AG04450 (cell line): ENCODE measurements at places on chromosomes 5 and 9.
A peak's percentile ranks its signal among the peaks of the same experiment; 100 is the strongest.

GRCh38 chr9:12954441-12954840 is 179.6 kb downstream of the LURAP1L start:
- no peak for DNase-seq

GRCh38 chr9:115957585-115957984 is 196.0 kb upstream of the PAPPA start:
- peak; percentile 34 for DNase-seq

- no peak for DNase-seq
These were observed 55.8 kb downstream of the PTTG1 start for GRCh38 chr5:160477266-160477970.

DNA sequence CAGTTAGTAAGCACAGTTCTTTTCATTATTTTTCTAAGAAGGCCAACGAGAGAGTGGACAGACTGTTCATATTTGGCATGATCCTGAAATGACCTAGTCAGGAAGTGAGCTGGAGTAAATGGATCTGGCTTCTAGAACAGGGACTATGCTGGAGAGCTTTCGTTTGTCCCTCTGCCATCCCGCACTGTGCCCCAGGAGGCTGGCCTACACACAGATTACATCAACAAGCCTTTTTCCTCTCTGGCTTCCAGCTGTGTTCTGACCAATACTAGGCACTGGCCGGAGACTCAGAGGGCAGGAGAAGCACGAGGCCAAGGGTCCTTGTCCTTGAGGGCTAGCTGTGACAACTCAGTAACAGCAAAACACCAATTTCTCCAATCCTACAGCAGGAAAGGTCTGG is 127.8 kb downstream of the MED27 start:
- no peak for DNase-seq

DNA sequence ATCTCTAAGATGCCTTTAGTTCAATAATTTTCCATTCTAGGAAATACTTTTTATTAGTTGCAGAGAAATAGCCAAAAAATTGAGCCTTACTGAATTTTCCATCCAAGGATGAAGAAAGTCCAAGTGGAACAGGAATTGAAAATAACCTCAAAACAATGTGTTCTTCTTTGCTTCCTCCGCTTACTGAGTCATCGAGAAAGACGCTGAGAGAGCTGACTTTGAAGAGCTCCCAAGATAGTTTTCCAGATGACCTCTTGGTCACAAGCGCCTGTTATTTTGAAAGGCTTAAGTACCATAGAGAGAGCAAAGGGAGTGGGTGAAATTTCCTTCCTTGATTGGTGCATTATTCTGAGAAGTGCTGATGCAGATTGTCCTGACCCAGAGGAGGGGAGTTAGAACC is 253.5 kb upstream of the ATP10B start:
- no peak for DNase-seq

DNA sequence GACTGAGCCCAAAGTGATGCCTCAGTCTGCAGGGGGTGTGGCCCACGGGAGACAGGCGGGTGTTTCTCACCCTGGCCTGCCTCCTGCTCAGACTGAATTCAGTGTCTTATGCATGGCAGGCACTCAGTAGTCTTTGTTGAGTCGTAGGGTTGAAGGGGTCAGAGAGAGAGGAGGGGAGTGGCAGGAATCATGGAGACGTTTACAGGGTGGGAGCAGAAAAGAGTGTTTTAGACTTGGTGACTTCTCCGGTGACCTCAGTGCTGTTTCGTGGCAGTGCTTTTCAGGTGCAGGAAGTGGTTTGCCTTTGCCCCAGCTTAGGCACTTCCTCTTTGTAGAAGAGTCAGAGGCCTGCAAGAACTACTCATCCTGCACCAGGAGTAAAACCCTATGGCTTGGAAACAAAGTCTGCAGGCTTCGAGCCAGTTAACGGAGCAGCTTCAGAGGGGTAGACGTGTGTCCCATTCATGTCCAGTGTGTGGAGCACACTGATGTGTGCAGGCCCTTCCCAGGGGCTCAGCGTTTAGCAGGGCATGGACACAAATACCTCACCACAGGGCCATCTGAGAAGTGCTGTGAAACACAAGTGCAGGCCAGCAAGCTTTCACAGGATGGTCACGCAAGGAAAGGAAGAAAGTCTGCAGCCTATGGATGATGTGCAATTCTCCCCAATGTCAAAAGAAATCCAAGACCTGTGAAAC is 24.5 kb upstream of the SEMA4D start:
- no peak for DNase-seq

DNA sequence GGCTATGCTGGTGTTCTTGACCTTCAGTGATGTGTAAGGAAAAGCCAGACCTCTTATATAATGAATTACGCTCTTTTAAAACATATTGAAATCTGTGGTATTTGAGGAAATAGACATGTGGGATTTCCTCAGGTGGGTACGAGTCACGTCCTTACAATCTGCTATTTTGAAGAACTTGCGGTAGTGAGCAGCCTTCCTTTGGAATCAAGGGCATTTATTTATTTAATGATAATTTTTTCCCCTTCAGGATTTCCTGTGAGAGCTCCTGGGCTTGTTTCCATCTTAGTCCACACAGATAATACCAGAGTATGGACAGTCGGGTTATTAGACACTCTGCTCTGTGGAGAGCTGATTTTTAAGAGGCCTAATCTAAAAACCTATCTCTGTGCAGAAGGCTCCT is 167.9 kb downstream of the ARHGEF28 start:
- DNase-seq, result no peak

- peak; percentile 80 for DNase-seq
These were observed 65.2 kb downstream of the TRIO start for GRCh38 chr5:14208071-14209021.

DNA sequence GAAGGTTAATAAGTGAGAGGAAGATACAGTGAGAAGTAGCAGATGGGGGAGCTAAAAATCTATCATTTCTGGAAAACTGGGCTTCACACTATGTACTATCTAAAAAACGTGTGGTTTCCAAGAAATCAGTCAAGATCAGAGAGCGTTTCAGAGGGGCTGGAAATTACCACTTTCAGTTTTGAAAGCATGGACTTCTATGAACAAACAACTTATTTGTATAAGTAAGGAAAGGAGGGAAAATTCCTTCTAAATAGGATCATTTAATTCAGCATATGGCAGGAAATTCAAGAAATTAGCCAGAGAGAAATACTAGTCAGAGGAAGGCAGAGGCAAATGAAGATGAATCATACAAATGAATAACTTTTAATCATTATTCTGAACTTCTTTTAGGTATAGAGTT is 11.3 kb downstream of the TNC start:
- no peak for DNase-seq

GRCh38 chr5:6899221-6899620 is 186.0 kb downstream of the TENT4A start:
- DNase-seq, result no peak

DNA sequence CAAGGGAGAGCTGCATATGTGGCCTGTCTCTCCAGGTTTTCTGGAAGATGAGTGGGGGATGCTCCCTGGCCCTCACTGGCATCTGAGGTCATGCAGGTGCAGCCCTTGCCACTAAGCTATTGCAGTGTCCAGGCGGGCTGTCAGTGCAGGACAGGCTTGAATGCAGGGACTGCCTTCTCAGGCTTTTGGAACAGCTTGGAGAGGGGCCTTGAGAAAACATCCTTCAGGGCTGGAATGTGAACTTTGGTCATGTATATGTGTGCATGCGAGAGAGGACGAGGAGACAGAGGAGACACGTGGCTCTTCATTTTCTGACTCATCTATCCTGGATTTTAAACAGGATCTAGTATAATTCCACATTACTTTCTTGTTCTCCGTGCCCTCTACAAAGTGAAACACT is 90.3 kb downstream of the MACROH2A1 start:
- DNase-seq, result peak; percentile 82

GRCh38 chr5:137360607-137361006 is 138.5 kb downstream of the SPOCK1 start:
- no peak for DNase-seq

DNA sequence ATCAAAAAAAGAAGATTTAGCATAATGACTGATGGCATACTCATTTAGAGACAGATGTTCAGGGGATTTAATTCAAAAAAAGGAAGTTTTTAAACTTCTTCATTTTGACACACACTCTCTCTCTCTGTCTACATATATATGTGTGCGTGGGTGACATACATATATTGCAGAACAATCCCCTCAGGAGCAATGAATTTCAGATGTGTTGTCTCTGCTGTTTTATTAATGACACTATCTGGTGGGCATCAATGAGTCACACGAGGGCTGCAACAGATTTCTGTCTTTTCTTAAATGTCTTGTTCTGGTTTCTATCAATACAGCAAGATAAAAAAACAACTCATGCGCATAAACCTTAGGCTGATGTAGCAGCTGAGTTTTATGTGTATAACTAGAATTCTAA is 123.5 kb upstream of the SLCO6A1 start:
- DNase-seq, result no peak

DNA sequence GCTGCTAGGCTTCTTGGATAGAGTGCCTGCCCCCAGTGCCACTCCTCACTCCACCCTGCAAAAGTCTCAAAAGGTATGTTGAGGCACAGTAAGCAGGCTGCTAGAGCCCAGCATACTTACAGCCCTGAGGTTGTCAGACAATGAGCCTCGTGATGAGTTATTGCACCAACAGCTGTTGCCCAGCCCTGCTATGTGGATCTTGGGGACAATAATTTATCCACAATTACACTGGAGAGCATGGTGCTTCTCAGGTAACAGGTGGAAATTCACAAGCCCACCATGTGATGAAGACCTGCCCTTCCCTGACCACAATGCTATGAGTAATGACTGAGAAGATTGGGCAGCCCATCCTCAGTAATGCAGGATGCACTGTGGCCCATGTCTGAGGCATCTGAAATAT is 36.5 kb downstream of the KCNIP1 start:
- no peak for DNase-seq

DNA sequence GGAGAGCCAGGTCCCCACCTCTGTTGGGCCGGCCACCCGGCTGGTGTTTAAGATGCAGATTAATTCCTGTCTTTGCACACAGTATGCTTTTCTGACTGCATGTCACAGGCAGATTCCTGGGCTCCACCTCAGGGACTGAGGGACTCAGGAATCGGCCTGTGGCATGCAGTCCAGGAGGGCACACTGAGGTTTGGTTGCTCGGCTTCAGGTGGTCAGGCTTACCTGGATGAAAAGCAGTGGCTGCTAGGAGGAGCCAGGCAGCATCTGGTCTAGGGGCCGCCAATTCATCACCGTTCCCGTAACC is 1.1 kb downstream of the WDR5 start:
- no peak for DNase-seq

DNA sequence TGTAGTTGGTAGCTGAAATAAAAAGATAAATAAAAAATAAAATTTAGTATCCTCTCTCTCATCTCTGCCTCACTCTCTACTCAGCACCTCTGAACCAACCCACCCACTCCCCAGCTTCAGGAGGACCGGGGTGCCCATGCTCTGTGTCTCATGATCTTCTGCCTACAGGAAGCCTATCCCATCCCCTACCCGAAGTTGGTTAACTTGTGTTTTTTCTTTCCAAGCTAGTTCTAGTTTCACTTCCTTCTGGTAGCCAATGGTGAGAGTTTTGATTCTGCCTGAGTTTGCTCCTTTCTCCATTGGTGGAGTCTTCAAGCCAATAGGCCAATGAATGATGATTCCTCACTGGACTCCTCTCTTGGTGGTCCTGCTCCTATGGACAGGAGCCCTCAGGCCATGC is 32.1 kb downstream of the SNX24 start:
- no peak for DNase-seq

- no peak for DNase-seq
These were observed 13.4 kb downstream of the ABHD17B start for GRCh38 chr9:71897577-71897976.

DNA sequence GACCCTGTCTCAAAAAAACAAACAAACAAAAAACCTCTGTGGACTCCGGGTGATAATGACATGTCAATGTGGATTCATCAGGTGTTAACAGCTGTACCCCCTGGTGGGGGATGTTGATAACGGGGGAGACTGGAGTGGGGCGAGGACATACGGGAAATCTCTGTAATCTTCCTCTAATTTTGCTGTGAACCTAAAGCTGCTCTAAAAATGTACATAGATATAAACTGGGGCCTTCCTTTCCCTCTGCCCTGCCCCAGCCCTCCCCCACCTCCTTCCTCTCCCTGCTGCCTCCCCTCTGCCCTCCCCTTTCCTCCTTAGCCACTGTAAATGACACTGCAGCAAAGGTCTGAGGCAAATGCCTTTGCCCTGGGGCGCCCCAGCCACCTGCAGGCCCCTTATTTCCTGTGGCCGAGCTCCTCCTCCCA is 1.4 kb upstream of the CEL start:
- DNase-seq, result no peak

GRCh38 chr9:126448136-126448535 is 121.5 kb downstream of the MVB12B start:
- no peak for DNase-seq

DNA sequence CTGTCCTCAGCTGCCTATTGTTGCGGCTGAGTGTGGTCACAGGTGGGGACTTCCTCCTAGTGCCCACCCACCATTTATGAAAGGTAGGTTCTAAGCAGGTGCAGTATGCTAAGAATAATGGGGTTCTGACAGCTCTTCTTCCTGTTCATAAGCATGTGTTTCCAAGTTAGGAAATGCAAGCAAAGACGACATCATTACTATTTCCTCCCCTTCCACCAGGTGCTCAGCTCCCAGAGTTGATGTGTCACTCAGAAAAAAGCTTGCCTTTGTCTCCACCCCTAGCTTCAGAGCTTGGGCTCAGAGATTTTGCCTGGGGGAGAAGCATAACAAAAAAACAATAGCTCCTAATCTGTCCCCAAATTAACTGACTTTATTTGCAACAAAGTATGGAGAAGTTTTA is 1076.7 kb downstream of the NR2F1-AS1 start:
- no peak for DNase-seq

- DNase-seq, result no peak
These were observed 219.9 kb upstream of the NREP start for GRCh38 chr5:111976705-111977435.

DNA sequence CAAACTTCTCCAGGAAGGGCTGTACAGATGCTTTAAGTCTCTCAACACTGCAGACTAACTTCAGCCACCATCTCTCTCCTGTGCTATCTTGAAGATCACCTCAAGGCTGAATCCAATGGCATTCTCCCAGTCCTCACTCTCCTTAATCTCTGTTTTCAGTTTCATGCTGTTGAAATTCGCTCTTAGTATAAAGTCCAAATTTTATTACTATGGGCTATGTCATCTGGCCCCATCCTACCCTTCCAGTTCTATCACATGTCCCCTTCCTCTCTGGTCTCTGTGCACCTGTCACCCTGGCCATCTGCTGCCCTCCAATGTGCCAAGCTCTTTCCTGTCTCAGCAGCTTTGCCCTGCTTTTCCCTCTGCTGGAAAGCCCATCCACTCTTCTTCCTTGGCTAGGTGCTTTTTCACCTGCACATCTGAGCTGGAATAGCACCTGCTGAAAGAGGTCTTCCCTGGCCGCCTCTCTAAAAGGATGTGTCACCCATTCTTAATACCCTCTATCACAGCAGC is 284.7 kb upstream of the MAP3K1 start:
- DNase-seq, result no peak

- no peak for DNase-seq
These were observed 52.7 kb downstream of the ITGA1 start for GRCh38 chr5:52840277-52841050.

DNA sequence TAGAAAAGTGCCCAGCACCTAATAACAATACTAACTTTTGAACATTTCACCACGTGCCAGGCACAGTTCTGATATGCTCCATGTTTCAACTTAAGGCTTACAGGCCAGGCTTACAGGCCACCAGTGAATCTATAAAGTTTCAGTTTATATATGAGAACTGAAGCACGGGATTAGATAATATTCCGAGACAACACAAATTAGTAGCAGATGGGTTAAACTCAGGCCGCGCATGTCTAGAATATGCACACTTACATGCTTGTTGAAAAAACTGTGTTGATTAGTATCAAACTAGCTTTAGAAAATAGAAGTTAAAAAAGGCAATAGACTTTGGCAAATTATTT is 587.9 kb downstream of the MTRR start:
- no peak for DNase-seq

GRCh38 chr9:83219154-83219923 is 156.4 kb upstream of the RASEF start:
- no peak for DNase-seq
